Endothelial cell of umbilical vein (primary cell): ENCODE measurements at places on chromosomes 7 and 10. TPM values are rescaled to one million over a fixed set of nuclear protein-coding genes. Genes with fewer than 3 reads are reported as not detected.

The HOXA1 gene
- 1.5 and 2.4 TPM in 2 replicates for total RNA-seq

The ICA1 gene
- 39.7 and 47.1 TPM in 2 replicates for total RNA-seq

The ACHE gene
- total RNA-seq: 0.18 TPM in 2 replicates

The ADRB1 gene
- total RNA-seq: 0.97 and 1.8 TPM in 2 replicates

The FXYD4 gene
- total RNA-seq: not detected in 2 replicates

The PNLIPRP2 gene
- not detected in 2 replicates for total RNA-seq

The CLCN1 gene
- total RNA-seq: not detected in 2 replicates
